NCI-H1417 treated with DMSO at 0.1 percent for 48 hours (cell line): ENCODE measurements at places on chromosomes 4 and X.

DNA sequence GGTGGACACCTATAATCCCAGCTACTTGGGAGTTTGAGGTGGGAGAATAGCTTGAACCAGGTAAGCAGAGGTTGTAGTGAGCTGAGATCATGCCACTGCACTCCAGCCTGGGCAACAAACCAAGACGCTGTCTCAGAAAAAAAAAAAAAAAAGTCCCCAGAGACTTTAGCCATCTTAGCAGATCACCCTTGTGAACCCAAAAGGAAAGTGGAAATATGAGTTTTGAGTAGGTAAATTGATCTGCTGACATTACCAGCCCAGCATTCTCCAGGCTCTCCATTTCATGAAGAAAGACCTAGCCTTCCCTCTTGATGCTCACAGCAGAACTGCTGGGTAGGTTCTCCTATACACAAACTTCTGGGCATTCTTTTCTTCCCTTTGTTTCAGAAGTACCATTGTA lies 24.5 kb upstream of the HNRNPD start:
- no peak for DNase-seq

DNA sequence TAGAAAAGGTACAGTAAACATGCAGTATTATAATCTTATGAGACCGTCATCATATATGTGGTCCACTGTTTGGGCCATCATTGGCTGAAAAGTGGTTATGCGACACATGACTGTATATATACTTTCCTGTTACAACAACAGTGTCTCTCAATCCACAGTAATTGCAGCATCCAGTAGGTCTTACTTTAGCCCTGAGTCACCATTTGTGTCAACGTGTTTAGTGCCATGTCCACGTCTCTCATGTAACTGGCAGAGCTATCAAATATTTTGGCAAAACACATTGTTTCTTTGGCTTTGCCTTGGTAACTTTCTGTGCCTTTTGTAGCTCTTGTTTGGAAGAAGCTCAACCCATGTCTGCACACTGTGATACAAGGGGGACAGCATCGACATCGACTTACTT lies 73.8 kb downstream of the CD38 start:
- DNase-seq = no peak

DNA sequence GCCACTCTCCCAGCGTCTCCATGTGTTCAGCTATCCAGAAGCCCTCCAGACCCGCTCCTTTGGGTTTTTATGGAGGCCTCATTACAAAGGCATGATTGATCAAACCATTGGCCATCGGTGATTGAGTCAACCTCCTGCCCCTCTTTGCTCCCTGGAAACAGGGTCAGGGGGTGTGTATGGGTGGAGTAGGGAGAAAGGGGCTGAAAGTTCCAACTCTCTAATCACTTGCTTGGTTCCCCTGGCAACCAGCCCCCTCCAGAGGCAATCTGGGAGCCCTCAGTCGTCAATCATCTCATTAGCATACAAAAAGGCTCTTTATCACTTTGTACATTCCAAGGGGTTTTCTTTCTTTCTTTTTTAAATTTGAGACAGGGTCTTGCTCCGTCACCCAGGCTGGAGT lies 2.3 kb downstream of the TRIM2 start:
- DNase-seq = no peak

- no peak for DNase-seq
Observed at GRCh38 chr4:150268444-150268843, 190.2 kb downstream of the DCLK2 start.

DNA sequence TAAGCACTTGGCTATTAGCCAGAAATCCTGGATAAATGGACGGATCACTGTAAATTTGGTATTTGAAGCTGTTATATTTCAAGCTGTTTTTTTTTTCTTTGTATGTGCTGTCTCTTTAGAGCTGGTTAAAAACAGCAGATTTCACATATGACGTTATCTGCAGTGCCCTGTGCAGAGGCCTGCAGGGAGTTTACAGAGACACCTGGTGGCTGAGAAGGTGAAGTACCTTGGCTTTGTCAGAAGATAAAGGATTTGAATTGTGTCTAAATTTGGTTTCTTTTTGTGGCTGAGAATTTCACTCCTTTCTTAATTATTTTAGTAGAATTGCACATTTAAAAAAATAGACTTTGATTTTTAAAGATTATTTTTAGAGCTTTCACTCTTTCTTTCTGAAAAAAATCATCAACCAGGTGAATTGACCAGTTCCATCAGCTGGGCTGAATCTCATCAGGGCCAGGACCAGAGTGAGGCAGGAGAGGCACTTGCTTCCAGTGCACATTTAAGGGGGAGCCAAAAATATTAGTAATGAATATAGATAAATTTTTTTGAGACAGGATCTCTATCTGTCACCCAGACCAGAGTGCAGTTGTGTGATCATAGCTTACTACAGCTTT lies 9.6 kb upstream of the CHRNA9 start:
- DNase-seq = no peak

DNA sequence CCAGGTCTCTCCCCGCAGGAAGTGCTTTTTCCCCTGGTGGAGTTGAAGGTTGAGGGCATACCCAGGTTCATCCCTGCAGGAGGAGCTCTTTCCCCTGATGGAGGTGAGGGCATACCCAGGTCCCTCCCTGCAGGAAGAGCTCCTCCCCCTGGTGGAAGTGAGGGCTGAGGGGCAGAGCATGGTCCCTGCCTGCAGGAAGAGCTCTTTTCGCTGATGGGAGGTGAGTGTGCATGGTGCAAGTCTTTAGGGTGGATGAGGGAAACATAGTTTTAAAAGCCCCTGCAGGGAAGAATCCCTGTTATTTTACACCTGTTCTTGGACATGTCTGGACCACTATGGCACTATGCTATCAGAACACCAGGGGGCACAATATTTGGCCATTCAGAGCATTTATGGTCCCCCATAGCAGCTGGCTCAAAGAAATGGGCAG lies 43.7 kb upstream of the PUDP start:
- no peak for DNase-seq

- DNase-seq = no peak
Observed at GRCh38 chr4:87620086-87620485, 11.8 kb downstream of the DSPP start.

- DNase-seq = no peak
Observed at GRCh38 chr4:34250562-34250961, 1993.8 kb downstream of the ARAP2 start.
